ENCODE measurements at places on chromosomes 7 and 10. TPM values are rescaled to one million over a fixed set of nuclear protein-coding genes. Genes with fewer than 3 reads are reported as not detected.

HTRA1 gene
- total RNA-seq = 52.8 TPM

ST7 gene
- 26.3 TPM for total RNA-seq

CDH23 gene
- 2.0 TPM for total RNA-seq

NPC1L1 gene
- 0.07 TPM for total RNA-seq

RBM33 gene
- total RNA-seq = 24.6 TPM

CREB5 gene
- total RNA-seq = 4.4 TPM

ACTL6B gene
- not detected for total RNA-seq

HYAL4 gene
- total RNA-seq = 0.08 TPM

EBF3 gene
- total RNA-seq = 0.19 TPM

MEST gene
- total RNA-seq = 42.3 TPM

EN2 gene
- total RNA-seq = 0.54 TPM

ZNF117 gene
- total RNA-seq = 0.15 TPM

SPACDR gene
- total RNA-seq = 0.86 TPM

TFPI2 gene
- 255 TPM for total RNA-seq

ZNF212 gene
- 12.6 TPM for total RNA-seq

VWA2 gene
- not detected for total RNA-seq

CPN1 gene
- total RNA-seq = 0.20 TPM

LSM5 gene
- 104 TPM for total RNA-seq

GNAI1 gene
- total RNA-seq = 41.7 TPM

SFTPA1 gene
- not detected for total RNA-seq

RAMP3 gene
- total RNA-seq = not detected

HILPDA gene
- 21.7 TPM for total RNA-seq

SPDYE16 gene
- not detected for total RNA-seq

CUBN gene
- total RNA-seq = 0.05 TPM

AVPI1 gene
- total RNA-seq = 85.8 TPM

CAV1 gene
- total RNA-seq = 453 TPM

GIMAP6 gene
- total RNA-seq = not detected

NDUFA5 gene
- 36.1 TPM for total RNA-seq

ACBD5 gene
- total RNA-seq = 29.3 TPM

CUL2 gene
- total RNA-seq = 24.2 TPM

KIAA1549 gene
- total RNA-seq = 7.8 TPM

FKBP6 gene
- not detected for total RNA-seq

PLA2G12B gene
- total RNA-seq = not detected

UNC5B gene
- 0.53 TPM for total RNA-seq

CADPS2 gene
- 0.07 TPM for total RNA-seq

SLC39A12 gene
- not detected for total RNA-seq

GSTO2 gene
- total RNA-seq = 1.4 TPM

KLF14 gene
- total RNA-seq = not detected

FAM241B gene
- total RNA-seq = 20.1 TPM

CFAP70 gene
- 0.28 TPM for total RNA-seq

ANKRD1 gene
- total RNA-seq = 4.4 TPM

METTL27 gene
- 10.7 TPM for total RNA-seq

LRRN3 gene
- 0.17 TPM for total RNA-seq

TRIM56 gene
- 9.9 TPM for total RNA-seq

ASAH2 gene
- 1.8 TPM for total RNA-seq

CDHR3 gene
- 6.0 TPM for total RNA-seq

CDK1 gene
- total RNA-seq = 87.6 TPM

ZPBP gene
- total RNA-seq = not detected

ZNF488 gene
- 13.1 TPM for total RNA-seq

ODAD2 gene
- total RNA-seq = 0.27 TPM

PDCD4 gene
- total RNA-seq = 29.3 TPM

ITGB8 gene
- total RNA-seq = 1.0 TPM

CREB3L2 gene
- total RNA-seq = 33.8 TPM

PARD3 gene
- total RNA-seq = 75.1 TPM

PTN gene
- not detected for total RNA-seq

OGDHL gene
- 0.22 TPM for total RNA-seq

SDK1 gene
- 0.59 TPM for total RNA-seq

All from A549 treated with CpdA at 1 μM for 4 hours (cell line).